Stimulated activated CD4-positive, alpha-beta T cell treated with anti-CD3 and anti-CD28 coated beads, Interleukin-12 subunit alpha, Interleukin-12 subunit beta, amount 100 ng/mL, for 48 hours (primary cell): ENCODE measurements at places on chromosomes 11 and 22.

- DNase-seq = no peak
These were observed 76.0 kb downstream of the EHF start for GRCh38 chr11:34696862-34697261.

- DNase-seq = no peak
These were observed 320.3 kb upstream of the ZC3H12C start for GRCh38 chr11:109772892-109773291.

- DNase-seq = no peak
These were observed 70.2 kb upstream of the LMO1 start for GRCh38 chr11:8333811-8334401.

- DNase-seq = no peak
These were observed 37.9 kb downstream of the ST14 start for GRCh38 chr11:130197386-130198035.

- DNase-seq = no peak
These were observed 13.8 kb upstream of the AMOTL1 start for GRCh38 chr11:94754335-94754734.

DNA sequence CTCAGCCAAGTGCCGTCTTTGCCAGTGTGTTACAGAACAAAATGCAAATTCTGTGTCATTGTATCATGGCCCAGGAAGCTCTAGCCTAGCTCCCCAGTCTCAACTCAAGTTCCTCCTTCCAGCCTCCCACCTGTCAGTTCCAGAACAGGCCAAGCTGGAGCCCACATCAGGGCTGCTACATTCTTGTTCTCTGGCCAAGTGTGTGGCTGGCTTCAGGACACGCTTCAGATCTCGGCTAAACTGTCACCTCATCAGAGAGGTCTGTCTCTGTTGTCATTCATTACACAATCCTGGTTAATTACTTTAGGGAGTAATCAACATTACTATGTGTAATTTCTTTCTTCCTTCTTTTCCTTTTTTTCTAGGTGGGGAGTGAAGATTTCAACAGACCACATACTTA is 347.0 kb upstream of the SYN3 start:
- DNase-seq = no peak

DNA sequence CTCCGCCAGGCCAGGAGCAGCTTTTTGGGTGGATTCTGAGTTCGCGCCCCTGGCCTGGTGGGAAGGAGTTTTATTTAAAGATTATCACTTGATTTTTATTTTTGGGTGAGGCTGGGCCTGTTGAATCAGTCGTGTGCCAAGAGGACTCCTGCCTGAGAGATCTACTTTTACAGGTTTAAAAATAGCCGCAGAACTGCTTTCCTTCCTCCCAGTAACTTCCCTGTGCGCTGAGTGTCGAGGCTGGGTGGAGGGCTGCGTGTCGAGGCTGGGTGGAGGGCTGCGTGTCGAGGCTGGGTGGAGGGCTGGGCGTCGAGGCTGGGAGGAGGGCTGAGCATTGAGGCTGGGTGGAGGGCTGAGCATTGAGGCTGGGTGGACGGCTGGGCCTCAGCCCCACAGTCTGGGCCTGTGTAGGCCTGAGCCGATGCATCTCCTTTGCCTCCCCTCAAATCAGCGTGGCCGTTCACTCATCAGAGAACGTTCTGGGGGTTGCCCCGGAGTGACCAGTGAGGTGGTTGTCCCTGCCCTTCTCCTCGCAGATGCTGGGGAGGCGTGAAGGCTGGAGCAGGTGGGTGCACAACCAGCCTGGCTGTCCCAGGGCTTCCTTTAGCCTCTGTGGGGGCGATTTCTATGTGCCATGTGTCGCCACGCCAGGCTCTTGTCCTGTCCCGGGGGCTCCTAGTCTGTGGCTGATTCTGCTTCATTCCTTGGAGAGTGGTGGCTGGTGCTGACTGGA is 30.1 kb downstream of the GRAMD4 start:
- DNase-seq = no peak

GRCh38 chr22:21025266-21025665 is 7.1 kb downstream of the SLC7A4 start:
- DNase-seq = no peak

GRCh38 chr11:36278531-36279282 is 10.5 kb downstream of the COMMD9 start:
- DNase-seq = no peak

- no peak for DNase-seq
These were observed 82.9 kb upstream of the TBCEL start for GRCh38 chr11:120941000-120941399.

DNA sequence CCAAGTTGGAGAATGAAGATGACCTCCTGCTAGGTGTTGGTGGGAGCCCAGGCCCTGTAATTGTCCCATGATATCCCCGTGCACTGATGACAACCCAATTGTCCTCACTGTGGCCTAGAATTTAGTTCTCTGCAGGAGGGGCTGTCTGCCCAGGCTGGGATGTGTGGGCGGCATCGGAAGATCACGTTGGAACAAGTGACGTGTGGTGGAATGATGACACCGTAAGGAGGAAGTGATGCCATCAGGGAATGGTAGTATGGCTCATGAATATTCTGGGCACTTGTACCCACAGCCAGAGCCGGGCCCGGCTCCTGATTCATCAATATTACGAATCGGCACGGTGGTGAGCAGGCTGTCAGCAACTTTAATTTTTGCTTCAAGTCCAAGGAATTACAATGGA is 111.6 kb downstream of the MIAT start:
- no peak for DNase-seq

DNA sequence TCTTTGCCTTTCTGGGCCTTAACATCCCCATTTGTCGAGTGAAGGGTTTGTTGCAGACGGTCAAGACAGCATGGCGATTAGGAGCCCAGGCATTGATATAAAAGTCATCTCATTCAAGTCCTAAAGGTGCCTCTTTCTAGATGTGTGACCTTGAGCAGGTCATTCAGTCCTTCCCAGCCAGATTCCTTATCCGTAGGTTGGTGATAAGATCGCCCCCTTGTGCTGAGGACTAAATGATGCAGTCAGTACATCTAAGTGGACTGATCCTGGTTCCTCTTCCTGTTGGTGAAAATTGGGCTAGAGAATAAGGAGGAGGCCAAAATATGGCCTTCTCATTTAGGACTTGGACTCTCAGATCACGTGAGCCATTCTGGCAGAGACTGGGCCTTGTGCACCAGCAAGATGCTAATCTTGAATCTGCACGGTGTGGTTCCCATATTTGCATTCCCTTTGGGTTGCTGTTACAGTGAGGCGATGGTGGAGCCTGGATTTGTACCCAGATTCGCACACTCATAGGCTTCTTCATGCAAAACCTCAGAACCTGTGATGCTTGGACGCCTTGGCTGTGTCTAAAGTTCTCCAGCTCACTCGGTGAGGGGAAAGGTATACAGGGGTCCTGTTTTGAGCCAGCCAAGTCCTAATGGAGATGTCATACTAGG is 156.8 kb downstream of the MYO18B start:
- DNase-seq = no peak

GRCh38 chr22:26949193-26949592 is 291.8 kb downstream of the MIAT start:
- peak; percentile 2 for DNase-seq

GRCh38 chr22:43998679-43999264 is 25.3 kb upstream of the PARVB start:
- DNase-seq = no peak

- DNase-seq = no peak
These were observed 2.4 kb downstream of the RASGRP2 start for GRCh38 chr11:64741375-64742086.

GRCh38 chr22:17817511-17818065 is 43.3 kb upstream of the BID start:
- no peak for DNase-seq

- no peak for DNase-seq
These were observed 246.2 kb upstream of the NCAM1 start for GRCh38 chr11:112715056-112715455.
